Left ventricle myocardium superior (tissue), 1 donor: ENCODE measurements at places on chromosomes 11 and 22. TPM values are rescaled to one million over a fixed set of nuclear protein-coding genes. Genes with fewer than 3 reads are reported as not detected.

GRCh38 chr11:61347916-61348461 is 13.7 kb downstream of the CYB561A3 start:
- DNase-seq = peak; percentile 35

TYMP gene
- total RNA-seq = 12.7 TPM

- DNase-seq = no peak
Measured at GRCh38 chr22:18056161-18056666, 21.6 kb upstream of the PEX26 start.

PLA2G6 gene
- total RNA-seq = 17.0 TPM

GRCh38 chr11:70631624-70632047 is 233.3 kb downstream of the CTTN start:
- DNase-seq = no peak

DNA sequence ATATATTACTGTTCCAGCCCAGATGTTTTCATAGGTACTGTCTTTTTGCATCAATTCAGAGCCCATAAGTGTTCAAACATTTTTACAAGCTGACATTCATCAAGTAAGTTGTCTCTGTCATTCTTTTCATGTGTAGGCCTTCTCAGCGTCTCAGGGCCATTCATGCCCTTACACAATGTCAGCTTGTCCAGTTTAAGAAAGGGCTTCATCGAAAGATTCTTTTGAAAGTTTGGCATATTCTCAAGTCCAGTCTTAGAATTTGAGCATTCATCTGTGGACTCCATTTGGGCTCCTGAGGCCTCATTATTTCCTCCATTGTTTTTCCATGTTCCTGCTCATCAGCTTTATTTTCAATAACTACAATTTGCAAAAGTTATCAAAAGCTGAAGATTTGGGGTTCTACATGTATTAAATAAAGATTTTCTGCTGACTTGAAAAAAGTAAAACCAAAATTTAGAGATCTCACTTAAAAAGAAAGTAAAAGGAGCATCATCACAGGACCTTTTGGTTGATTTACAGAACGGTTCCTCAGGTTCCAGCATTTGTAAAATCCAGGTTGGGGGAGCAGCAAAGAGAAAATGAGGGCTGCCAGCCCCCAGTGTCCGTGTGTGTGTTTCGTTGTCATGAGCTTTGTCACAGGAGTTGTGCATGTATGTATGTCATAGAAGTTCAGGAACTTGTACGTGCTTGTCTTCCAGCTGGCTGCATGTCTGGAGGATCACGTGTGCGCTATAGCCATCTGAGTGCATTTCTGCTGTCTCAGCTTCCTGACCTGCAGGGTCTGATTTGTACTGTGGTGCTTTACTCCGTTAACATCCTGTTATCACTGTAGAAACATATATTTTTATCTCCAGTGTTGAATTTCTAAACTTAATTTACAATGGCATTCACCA is 15.6 kb downstream of the MOV10L1 start:
- DNase-seq = no peak

TBX10 gene
- total RNA-seq = 0.37 TPM

PTPRCAP gene
- total RNA-seq = 2.0 TPM

OR2D2 gene
- total RNA-seq = not detected

GRCh38 chr22:46286006-46286405 is 10.7 kb upstream of the GTSE1 start:
- no peak for DNase-seq

GRCh38 chr22:17518406-17518805 is 44.9 kb upstream of the SLC25A18 start:
- no peak for DNase-seq

PDGFB gene
- total RNA-seq = 19.9 TPM

MS4A3 gene
- total RNA-seq = not detected

AMPD3 gene
- 3.7 TPM for total RNA-seq

GRCh38 chr11:108851781-108852180 is 186.9 kb downstream of the DDX10 start:
- DNase-seq = no peak

DNA sequence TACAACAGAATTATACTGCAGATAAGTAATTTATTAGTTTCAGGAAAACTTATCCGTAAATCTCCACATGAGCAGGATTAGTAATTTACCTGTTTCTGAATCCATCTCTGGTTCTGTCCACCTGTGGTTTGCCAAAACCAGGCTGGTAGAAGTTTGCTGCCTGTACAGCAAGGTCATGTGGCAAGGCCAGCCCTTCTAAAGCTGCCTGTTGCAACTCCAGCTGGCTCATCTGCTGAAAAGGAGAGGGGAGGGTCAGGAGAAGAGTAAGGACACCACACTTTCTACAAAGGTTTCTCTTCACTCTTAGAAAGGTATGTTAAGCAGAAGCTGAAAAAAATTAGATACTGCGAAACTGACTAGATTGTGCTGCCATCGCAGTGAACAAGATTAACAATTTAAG is 42.3 kb downstream of the EIF4ENIF1 start:
- DNase-seq = no peak

GRCh38 chr11:5368502-5369043 is 15.0 kb upstream of the OR51M1 start:
- no peak for DNase-seq

DNA sequence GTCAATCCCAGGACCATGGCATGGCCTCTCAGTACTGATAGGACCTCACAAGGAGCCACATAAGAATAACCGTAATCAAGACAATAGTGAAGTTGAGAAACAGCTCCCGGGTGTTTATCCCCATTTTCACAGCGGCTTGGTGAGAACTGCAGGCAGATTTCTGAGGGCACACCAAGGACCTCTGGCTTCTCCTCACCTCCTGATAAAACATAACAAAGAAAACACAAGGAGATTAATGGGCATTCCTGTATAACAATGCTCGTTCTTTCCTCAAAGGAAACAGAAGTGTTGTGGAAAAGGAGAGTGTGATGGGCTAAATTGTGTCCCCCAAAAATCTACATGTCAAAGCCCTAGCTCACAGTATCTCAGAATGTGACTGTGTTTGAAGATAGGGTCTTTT is 4.0 kb downstream of the SLN start:
- DNase-seq = no peak

- DNase-seq = no peak
Measured at GRCh38 chr11:44708009-44708408, 18.8 kb upstream of the TSPAN18 start.

GRCh38 chr22:36934418-36935312 is 21.2 kb downstream of the CSF2RB start:
- no peak for DNase-seq

MMP3 gene
- not detected for total RNA-seq

SCUBE2 gene
- total RNA-seq = 0.89 TPM

- no peak for DNase-seq
Measured at GRCh38 chr11:95496901-95497300, 265.9 kb upstream of the SESN3 start.

AQP11 gene
- total RNA-seq = 0.87 TPM

DNHD1 gene
- total RNA-seq = 5.5 TPM

DNA sequence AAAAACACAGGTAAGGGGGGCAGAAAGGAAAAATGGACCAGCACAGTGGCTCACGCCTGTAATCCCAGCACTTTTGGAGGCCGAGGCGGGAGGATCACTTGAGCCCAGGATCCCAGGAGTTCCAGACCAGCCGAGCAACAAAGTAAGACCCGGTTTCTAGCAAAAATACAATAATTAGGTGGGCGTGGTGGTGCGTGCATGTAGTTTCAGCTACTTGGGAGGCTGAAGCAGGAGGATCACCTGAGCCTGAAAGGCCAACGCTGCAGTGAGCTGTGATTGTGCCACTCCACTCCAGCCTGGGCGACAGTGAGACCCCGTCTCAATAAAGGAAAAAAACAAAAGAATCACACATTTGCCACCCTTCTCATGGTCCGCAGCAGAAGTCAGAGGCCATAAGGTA is 519.4 kb downstream of the BRD1 start:
- no peak for DNase-seq

OSBP2 gene
- total RNA-seq = 16.0 TPM

- no peak for DNase-seq
Measured at GRCh38 chr11:46560300-46560991, 33.4 kb downstream of the AMBRA1 start.

DNA sequence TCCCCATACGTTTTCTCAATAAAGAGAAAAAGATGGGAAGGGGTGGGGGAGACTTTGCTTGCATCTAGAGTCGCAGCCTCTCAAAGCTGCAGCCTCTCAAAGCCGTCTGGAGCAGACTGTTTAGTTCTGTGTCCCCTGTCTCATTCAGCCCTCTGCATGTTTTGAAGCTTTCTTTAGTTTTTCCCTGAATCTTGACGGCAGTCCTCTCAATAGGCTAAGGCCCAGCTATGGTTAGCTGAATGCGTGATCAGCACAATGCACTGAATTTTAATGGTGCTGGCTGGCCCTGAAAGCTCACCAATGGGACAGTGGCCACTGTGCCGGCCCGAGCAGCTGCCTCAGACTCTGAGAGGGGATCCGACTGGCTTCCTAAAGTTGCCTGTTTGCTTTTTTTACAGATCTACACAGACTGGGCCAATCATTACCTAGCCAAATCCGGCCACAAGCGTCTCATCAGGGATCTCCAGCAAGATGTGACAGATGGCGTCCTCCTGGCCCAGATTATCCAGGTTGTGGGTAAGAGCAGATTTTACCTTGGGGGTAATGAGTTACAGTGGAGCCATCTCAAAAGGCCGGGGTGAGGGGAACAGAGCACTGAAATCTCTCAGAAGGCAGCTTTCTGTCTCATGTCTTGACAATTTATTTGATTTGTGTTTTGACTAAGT is 119.6 kb downstream of the NAV2 start:
- no peak for DNase-seq

CDC42EP2 gene
- total RNA-seq = 13.0 TPM

MAPK8IP2 gene
- total RNA-seq = 0.57 TPM

FOSL1 gene
- total RNA-seq = 0.32 TPM

DPAGT1 gene
- total RNA-seq = 18.6 TPM
